ENCODE measurements at places on chromosomes 1 and 21.

- no peak for DNase-seq
Observed at GRCh38 chr1:213737398-213738035, 250.3 kb upstream of the PROX1 start.

- no peak for DNase-seq
Observed at GRCh38 chr1:95249916-95250315, 15.9 kb downstream of the RWDD3 start.

DNA sequence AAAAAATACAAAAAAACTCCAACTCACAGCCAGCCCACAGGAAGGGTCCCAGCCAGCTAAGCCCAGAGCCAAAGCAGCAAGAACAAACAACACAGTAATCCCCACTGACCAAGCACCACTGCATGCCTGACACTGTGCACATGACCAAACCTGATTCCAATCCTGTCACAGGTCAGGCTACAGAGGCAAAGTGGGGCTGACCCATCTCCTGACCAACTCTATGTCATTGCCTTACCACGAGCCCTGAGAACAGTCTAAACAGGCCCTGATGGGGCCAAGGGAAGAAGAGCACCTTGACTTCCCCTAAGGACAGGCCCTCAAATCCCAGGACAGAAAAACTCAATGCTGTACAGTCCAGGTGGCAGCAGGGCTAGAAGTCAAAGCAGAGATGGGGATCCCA lies 2.4 kb downstream of the LSS start:
- DNase-seq = no peak

DNA sequence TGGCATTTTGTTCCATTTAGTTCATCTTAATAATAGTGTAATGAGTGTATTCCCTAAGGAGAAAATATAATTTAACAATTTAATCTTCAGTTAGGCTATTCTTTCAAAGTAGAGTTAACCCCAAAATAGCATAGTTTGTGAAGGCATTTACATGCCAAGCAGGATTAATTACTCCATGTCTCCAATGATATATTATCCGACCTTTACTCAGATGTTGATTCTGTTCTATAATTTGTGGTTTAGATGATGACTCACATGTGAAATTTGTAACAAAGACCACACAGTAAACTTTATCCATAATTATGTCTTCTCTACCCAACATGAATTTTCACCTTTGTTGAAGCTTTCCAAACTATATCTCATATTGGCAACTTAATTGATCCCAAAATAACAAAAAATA lies 2065.2 kb downstream of the MRPL39 start:
- DNase-seq = no peak

DNA sequence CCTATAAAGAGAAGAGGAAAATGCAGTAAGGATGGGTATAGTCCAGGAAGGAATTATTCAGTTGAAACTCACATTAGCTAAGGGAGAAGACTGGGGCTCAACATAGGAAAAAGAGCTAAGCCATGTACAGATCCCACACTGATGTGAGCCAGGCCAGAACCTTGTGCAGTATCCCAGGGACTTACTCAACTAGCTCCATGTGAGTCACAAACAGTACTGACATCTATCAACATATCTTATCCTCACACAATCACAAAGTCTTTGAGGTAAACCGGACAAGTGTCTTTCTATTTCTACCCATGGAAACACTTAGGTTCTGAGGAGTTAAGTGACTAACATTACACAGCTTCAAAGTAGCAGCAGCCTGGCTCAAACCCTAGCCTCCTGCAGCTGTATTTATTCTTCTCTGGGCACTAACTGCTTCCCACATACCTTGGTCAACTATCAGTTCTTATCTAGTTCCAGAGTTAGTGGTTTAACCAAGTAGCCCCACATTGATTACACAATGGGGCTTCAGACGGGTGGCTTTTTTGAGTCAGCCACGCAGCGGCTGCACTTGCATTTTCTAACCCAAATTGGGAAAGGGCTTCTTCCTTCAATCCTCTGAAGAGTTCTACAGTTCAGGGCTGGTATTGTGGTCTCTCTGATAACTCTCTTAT lies 9.5 kb downstream of the CD5L start:
- no peak for DNase-seq

GRCh38 chr1:210978316-210978973 lies 155.5 kb downstream of the KCNH1 start:
- DNase-seq = no peak

DNA sequence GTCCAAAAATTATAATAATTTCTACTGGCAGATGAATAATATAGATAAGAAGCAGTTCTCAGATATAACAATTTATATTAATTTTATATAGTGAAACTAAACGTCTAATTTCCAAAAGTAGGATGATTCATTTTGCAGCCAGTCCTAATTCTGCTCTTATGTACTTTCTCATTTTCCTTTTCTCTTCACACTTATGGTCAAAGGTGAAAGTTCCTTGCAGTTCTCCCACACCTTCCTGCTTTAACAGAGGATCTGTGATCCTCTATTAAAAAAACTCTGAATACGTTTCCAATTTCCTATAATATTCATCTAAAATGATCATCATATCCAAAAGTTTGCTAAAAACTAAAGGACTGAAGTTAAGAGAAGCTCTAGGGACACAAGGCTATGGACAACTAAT lies 78.5 kb downstream of the KIFAP3 start:
- DNase-seq = no peak

DNA sequence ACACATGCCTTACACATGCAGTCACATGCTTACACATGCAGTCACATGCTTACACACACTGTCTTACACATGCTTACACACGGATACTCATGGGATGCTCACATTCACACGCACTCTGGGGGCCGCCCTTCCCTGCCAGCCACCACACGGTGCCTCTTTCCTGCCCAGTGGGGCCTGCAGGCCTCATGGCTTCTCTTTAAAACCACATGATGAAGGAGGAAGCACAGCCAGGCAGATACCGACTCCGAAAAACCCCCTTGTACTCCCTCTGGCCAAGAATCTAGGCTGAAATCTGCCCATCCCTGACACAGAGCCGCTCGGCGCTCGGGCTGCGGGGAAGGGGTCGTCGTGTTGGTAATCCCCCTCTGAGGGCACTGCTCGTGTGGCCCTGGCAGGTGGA lies 113.0 kb downstream of the PRDM16 start:
- DNase-seq = no peak

DNA sequence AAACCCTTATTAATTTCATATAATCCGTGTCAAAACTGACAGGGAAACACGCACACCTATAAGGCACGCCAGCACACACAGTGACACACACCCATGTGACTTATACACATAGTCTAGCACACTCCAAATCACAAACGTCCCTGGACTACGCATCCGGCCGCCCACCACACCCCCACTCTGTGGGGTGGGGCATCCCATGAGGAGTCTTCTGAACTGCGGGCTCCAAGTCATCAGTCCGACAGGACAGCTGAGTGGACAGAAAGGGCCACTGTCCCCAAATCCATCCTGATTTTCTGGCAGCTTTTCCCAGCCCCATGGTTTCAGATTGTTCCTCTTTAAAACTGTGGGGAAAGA lies 829 bp downstream of the PEA15 start:
- DNase-seq = peak; percentile 46

- DNase-seq = no peak
Observed at GRCh38 chr1:116345843-116346242, 27.2 kb upstream of the ATP1A1 start.
